ENCODE measurements at places on chromosomes 12 and 14.

DNA sequence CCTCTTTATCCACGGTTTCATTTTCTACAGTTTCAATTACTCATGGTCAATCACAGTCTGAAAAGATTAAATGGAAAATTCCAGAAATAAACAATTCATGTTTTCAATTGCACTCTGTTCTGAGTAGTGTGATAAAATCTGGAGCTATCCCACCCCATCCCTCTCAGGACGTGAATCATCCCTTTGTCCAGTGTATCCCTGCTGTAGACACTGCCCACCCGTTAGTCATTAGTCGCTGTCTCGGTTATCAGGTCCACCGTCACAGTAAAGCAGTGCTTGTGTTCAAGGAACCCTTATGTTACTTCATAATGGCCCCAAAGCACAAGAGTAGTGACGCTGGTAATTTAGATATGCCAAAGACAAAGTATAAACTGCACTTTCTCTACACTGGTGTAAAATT is 141.0 kb upstream of the LMNTD1 start:
- DNase-seq, result no peak

DNA sequence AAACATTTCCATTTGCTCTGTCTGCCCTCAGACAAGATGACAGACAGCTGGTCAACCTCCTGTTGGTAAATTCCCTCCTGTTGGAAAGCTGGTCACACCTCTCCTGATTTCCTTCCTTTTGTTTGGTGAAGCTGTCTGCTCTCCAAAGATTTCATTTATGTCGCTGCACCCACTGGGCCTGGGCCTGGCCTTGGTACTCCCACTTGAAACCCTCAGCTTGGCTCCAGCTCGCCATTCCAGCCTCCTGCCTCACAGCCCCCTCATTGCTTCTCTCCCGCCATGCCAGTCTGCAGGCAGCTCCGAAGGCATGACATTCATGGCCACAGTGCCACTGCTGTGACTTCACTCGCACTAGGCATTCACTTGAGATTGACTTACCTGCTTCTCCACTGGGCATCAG is 451.8 kb downstream of the VRK1 start:
- no peak for DNase-seq

- no peak for DNase-seq
Measured at GRCh38 chr12:53308276-53308675, 8.8 kb downstream of the MYG1 start.

DNA sequence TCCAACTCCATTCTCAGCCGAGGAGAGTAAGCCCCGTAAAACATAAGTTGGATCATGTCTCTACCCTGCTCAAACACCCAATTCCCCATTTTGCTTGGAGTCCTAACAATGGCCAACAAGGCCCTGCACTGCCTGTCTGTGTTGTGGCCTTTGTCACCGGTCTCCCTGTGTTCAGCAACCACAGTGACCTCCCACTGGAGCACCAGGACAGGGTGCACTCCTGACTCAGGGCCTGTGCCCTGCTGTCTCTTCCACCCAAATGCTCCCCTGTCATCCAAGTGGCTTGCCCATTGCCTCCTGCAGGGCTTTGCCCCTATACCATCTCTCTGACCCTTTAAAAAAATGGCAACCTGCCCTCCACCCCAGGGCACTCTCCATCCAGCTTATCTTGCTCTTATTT is 4.4 kb upstream of the KRT85 start:
- no peak for DNase-seq

DNA sequence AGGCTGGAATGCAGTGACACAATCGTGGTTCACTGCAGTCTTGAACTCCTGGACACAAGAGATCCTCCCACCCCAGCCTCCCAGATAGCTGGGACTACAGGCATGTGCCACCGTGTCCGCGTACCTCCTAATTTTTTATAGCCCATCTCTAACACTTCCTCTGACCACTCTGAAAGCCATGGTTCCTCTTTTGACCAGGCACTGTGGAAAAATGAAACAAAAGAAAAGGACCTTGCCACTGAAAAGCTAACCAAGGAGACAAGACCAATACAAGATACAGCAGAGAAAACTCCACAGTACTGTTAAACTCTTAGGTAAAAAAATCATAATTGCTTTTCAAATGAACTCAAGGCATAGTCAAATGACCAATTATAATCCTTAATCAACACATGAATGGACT is 233.3 kb downstream of the NEDD1 start:
- no peak for DNase-seq

GRCh38 chr12:119772431-119772830 is 104.5 kb downstream of the PRKAB1 start:
- DNase-seq, result no peak

DNA sequence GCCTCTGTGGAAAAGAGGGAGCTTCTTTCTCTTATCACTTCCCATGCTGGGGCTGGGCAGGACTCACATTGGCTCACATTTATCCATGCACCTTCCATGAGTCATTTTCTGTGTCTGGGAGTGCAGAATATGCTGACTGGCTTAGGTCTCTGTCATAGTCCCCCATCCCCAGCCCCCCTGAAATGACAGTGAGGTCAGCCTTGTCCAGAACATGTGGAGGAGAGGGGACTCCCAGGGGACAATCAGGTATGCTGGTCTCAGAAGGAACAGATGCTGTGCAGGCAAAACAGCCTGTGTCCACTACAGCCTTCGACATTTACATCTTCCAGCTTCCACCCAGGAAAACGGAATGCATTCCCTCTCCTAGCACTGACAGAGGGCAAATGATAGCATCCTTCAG is 35.0 kb downstream of the ADGRD1 start:
- DNase-seq, result no peak

DNA sequence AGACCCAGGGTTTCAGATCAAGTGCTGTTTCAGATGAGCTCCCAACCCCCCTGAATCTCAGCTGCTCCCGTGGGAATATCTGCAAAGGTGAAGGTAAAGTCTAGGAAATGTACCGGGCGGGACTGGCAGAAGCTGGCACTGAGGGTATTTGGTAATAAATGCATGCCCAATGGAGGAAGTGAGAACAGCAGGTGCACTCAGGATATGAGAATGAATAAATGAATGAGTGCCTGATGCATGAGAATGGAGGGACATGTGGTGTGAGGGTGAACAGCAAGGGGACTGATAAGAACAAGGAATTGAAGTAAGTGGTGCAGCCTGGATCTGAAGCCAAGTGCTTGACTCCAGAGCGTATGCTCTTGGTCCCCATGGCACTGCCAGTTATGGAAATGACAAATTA is 11.6 kb downstream of the RAPGEF3 start:
- DNase-seq, result no peak

Measured in NCI-H748 treated with DMSO at 0.1 percent for 48 hours (cell line).